ENCODE measurements at places on chromosomes 3 and 15.

DNA sequence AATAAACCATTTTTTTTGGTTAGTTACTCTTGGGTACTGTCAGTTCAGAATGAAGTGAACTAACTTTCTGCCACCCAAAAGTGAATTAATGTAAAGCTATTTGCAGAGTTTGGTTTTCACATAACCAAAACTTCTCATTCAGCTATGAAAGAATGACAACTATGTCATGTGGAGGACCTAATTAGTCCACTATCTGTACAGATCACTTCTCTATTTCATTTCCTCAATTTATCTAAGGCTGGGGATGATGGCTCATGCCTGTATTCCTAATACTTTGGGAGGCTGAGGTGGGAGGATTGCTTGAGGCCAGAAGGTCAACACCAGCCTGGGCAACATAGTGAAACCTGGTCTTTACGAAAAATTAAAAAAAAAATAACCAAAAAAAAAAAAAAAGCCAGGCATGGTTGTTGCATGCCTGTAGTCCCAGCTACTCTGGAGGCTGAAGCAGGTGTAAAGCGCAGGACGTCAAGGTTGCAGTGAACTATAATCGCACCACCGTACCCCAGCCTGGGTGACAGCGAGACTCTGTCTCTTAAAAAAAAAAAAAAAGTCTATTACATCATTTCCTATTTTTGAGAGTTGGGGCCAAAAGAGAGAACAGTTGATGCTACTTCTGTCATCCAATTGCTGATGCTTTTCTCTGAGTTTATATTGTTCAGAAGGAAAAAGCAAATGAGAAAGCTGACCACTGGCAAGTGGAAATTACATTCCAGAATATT, 8.7 kb downstream of the HYPK start:
- DNase-seq = no peak

DNA sequence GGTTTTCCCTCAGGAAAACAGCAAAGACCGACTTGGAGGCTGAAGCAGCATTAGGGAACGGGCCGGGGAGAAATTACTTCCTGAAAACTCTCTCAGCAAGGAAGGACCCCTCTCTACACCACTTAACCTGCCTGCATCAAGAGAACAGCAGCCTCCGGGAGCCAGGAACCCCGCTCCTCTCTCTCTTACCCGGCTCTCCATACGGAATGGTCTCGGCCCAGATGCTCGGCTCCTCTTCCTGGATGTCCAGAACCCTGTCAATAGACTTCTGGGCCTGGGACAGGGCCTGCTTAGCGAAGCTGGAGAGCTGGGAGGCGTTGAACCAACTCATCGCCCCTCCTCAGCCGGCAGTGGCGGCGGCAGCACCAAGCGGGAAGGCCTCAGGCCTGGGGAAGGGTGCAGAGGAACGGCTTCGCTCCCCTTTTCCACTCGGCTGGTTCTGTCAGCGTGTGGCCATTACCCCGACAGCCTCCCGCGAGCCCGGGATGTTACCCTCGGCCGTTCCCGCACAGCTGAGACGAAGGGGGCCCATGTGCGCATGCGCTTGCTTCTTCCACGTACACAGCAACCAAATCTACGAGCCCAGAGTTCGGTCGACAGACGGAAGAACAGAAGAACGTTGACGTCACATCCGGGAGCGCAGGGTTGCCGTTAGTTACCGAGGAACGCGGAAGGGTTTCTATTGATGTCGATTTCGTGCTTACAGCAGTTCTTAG, at the start of gene TMF1:
Gene TMF1, minus strand, starts transcription at position 578 of the 716 bp plus-strand sequence. Its CDS starts 247 bp downstream, at position 331.
- peak; percentile 99 for DNase-seq

- no peak for DNase-seq
Measured at GRCh38 chr15:90159213-90159612, 41.9 kb upstream of the SEMA4B start.

GRCh38 chr3:4071481-4072184, 231.5 kb upstream of the SETMAR start:
- DNase-seq = no peak

DNA sequence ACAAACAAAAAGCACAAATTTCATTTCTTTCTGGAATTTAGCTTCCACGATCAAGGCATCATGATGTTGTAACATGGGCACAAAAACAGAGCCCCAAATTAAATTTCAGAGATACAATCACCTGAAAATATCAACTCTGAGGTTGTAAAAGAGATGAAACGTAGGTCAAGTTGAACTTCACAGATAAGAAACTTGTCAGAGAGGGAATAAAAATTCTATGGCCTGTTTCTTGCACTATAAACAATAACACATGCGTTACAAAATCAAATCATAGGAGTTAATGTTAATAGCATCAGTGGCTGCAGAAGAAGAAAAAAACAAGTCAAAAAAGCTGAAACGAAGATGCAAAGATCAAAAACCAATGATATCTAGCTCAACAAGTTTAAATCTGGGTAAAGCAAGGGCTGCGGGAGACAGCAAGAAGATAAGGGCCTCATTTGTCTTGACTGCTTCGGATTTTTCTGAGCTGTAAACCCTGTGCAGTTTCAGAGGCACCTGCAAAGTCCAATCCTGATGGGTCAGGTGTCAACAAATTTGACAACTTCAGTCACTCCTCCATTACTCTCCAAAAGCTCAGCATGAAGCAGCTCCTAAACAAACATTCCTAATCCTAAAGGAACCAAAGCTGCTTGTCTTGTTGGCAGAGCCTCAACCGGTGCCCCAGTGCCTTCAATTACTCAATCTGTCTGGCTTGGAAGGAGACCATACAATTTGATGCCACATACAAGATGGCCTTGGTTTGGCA, 219.8 kb downstream of the STT3B start:
- DNase-seq = no peak

GRCh38 chr3:69871868-69872267, 127.7 kb upstream of the SAMMSON start:
- no peak for DNase-seq

DNA sequence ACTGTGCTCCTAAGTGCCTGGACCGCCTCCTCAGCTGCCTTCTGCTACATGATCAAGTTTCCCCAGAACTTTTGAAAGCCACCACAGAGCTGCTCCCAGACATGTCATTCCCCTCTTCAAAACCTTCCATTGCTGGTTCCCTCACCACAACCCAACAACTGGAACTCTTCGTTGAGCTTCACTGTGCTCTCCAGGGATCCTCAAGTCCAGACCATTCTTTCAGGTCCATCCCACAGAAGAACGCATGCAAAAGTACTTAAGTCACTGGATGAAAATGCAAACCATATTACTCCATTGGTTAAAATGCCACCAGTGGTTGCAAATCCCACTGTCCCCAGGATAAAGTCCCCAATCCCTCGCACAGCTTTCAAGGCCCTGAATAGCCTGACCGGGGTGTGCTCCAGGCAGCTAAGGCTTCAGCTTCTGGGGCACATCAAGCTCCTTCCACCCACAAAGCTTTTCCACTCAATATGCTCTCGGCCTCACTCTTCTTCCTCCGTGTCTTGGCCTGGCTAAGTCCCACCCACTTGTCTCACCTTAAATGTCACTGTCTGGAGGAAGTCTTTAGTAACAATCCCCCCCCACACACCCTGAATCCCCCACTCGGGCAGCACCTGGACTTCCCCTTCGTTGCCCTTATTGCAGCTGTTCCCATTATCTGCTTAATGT, 84.8 kb downstream of the XXYLT1 start:
- no peak for DNase-seq

GRCh38 chr15:38253351-38253781, 730 bp downstream of the SPRED1 start:
- peak; percentile 87 for DNase-seq

DNA sequence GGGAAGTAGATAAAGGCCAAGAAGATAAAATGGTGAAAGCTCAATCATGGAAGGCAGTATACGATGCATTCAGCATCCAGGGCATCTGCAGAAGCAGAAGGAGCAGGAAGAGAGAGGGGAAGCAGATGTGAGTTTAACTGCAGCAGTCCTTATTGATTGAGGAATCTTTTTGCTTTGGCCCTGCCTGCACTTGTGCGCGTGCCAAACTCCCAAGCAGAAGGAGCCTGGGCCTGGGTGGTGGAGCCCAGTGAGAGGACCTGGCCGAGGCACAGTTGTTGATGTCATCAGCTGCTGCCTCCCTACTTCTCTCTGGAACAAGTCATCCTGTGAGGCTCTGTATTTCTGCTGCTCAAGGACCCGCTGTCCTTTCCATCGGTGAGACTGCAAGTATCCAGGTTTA, 65.5 kb upstream of the ROPN1 start:
- no peak for DNase-seq

DNA sequence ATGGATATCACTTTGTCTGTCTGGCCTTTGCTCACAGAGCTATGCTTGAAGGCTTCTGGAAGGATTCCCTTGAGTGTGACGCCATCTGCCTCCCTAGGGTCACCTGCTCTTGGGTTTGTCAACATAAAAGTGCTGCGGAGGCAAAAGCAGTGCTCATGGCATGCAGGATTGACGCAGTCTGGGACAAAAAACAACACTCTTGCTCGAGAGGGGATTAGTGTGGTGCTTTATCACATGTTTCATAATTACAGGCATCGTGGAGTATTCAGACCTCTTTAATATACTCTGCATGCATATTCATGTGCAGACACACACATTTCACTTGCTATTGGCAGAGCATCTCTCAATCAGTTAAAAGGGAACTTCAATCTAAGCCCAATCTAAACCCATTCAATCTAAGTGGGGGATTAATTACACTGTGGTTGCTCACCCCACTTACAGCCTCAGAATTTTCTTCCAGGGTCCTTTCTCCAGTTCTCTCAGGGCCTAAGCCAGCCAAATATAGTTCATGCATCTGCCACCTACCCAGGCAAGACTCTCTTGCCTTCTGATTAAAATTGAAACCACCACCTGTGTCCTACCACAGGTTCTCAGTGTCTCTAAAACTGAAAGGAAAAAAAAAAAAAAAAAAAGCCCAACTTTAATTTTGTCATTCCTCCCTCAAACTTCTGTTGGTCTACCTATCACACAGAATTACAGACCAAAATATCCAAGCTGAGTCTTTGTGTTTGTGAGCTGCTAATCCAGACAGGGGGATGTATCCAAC, 75.6 kb downstream of the BFSP2 start:
- peak; percentile 40 for DNase-seq

DNA sequence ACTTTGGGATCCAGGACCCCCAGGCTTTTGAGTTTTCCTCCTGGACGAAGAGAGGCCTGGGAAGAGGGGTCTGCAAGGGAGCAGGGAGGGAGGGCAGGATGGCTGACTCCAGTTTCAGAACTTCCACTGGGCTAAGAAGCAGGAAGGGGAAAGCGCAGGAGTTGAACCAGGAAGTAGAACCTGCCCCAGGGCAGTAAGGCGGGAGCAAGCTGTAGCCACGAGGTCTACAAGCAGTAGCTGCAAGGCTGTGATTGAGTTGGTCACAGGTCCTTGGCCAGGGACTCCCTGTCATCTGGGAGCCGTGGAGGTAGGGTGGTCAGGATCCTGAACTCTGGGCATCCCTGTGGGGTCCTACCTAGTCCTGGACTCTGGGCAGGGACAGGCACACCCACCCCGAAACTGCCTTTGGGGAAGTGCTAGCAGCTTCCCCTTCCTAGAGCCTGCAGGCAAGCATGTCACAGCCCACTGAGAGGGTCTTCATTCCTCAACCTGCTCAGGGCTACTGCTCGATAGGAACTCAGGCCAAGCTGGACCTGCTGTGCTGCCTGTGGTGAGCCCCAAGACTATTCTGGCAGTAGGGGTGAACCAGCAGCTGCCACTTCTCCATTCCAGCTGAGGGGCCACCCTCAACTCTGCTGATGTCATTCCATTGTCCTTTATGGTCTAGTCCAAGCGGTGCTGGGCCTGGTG, 5.8 kb upstream of the GNAI2 start:
- no peak for DNase-seq

GRCh38 chr15:68364028-68364659, 67.8 kb downstream of the ITGA11 start:
- DNase-seq = peak; percentile 47

- no peak for DNase-seq
Measured at GRCh38 chr3:52931889-52932288, 34.5 kb upstream of the STIMATE start.

DNA sequence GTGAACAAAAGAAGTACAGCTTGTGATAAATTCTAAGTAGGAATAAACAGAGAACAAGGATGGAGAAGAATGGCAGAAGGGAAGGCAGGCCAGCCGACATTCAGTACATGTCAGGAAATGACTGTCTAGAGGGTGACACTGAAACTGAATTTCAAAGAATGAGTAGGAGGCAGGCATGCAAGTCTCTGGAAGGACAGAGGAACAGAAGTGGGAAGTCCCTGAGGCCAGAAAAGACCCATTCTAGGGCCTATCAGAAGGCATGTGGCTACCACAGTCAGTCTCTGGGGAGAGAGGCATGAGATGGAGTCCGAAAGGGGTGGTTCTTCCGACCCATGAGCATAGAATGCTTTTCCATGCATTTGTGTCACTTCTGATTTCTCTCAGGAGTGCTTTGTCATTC, 243.5 kb upstream of the UBE2E2 start:
- no peak for DNase-seq

DNA sequence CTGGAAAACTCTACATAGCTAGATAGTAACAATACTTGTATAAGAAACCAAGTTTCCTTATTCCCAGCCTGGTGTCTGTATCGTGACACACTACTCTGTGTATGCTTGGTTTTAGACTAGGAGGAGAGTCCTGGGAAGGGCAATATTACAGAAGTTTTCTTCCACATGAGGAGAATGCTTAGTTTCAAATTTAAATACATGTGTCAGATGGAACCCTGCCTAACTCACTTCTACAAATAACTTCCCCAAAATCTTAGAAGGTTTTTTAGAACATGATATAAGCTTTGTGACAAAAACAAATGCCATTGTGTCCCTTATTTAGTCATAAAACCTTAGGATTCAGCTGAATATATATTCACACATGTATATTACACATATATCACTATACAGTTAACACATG, 7.2 kb upstream of the IL20RB start:
- no peak for DNase-seq

DNA sequence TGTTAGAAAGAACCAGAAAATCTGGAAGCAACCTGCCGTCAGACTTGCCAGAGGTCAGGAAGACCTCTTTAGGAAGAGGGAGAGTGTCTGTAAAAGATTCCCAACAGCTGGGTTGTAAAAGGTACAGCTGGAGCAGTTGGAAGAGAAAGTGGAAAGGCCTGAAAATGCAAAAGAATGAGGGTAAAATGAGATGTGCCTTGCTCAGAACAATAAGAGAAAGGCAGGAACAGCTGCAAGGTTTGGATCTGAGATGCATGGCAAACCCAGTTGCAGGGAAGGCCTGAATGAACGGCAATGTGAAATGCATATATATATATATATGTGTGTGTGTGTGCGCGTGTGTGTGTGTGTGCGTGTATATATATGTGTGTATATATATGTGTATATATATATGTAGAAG, 88.1 kb downstream of the ZIC1 start:
- DNase-seq = no peak

DNA sequence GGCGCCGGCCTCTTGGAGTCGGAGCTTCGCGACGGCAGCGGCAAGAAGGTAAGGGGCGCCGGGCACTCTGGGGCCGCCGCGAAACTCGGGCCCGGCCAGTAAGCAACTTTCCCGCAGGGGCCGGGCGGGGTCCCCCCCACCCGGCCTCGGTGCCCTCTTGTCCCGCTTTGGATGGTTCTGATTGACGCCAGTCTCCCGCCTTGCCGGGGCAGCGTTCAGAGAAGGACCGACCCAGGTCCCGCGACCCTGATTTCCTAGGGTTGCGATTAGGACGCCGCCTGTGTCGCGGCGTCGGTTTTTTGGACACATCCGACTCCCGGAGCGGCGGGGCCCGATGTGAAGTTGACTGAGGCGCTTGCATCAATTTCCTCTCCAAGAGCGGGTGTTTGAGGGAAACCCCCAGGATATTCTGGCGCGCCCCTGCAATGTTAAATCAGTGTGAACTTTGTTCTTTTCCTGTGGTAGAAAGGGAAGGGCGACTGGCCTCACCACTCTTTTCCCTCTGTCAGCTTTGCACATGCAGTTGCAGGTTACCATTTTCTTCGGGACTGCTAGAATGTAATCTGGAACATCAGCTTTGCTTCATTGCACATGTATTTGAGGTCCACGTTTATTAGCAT, 755 bp downstream of the PDE8A start:
- peak; percentile 45 for DNase-seq
